ENCODE measurements at places on chromosomes 4 and X.

DNA sequence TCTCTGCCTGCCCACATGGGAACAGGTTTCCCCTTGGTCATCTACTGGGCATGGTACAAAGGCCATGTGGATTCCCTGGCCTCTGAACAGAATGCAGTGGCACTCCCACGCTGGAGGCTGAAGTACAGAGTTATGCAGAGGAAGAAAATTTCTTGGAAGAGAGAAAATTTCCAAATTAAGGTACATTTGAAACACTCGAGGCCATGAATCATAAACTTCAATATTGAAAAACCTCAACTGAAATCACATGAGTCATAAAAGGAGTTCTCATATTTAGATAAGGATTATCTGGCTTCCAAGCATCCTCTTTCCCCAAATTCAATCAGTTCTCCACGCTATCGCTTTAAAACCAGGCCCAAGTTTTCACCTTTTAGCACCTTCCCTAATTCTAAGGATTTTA, 28.1 kb upstream of the TXK start:
- DNase-seq = no peak

GRCh38 chrX:69305333-69306062, 140.2 kb upstream of the PJA1 start:
- DNase-seq = no peak

DNA sequence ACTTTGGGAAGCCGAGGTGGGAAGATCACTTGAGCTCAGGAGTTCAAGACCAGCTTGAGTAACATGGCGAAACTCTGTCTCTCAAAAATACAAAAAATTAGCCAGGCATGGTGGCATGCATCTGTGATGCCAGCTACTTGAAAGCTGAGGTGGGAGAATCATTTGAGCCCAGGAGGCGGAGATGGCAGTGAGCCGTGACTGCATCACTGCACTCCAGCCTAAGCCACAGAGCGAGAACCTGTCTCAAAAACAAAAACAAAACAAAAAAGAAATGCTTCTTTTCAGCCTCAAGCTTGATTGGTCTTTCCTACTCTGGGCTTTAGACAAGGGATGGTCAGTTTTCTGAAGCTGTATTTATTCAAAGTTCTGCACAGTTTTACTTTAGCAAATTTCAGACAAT, 15.8 kb upstream of the DHRSX start:
- no peak for DNase-seq

DNA sequence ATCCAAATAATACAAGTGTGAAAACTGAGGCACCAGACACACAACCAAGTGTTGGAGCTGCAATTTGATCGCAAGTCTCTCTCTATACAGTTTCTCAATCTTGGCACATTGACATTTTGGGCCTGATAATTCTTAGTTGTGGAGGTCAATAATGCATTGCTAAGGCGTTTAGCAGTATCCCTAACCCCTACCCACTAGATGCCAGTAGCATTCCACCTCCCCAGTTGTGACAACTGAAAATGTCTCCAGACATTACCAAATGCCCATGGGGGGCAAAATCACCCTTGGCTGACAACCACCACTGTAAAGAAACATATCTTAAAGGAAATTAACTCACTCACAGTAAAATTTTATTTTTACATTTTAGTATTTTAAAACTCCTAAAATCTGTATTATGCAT, 4.2 kb downstream of the NR3C2 start:
- no peak for DNase-seq

DNA sequence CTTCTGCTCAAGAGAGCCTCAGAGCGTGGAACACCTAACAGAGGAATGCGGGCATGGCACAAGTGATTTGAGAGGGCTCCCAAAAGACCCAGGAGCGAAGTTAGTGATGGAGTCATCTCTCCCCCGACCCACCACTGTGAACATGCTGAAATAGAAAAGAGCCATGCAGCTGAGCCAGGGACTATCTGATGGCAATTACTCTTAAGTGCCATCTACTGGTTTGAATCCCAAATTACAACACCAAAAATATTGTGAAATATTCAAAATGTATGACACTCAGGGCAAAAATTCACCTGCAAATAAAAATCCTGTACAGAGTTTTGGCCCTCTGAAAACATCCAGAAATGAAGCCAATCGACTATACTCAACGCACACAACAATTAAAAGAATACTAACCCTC, 2038.9 kb upstream of the ADGRL3 start:
- DNase-seq = no peak

DNA sequence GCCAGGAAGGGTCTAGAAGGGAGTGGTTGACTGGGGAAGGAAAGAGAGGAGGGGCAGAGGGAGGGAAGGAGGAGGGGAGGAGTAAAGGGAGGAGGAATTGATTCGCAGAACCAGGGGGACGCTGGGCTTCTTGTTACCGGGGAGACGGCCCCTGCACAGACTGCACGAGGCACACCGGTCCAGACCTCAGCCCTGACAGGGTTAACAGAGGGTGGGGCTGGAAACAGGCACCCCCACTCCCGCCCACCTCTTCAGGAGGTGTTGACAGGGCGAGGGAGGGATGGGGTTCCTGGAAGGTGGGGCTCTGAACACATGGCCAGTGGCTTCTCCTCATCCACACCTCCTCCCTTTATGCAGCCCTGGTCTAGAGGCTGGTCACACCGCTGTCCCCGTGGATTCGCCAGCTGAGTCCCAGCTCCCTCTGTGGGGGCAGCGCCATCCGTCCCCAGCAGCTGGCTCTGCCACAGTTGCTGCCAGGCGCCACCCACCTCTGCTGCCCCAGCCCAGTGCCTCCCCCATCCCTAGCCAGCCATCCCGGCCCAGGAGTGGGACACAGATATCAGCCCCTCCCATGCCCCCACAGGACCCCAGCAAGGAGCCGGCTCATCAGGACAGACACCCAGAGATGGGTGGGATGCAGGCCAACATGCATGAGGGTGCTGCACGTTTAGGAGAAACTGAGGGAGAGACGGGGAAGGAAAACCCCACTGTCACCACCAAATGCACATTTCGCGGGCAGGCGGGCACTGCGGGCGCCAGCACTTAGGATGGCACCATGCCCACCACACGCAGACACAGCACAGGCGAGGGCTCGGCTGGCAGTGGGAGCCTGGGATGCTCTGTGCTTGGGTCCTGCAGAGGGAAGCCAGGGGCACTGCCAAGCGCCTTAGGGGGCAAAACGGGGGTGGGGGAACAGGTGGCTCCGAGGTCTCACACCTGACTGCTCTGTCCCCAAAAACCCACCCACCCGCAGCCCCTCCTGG, 87.6 kb downstream of the ABLIM2 start:
- DNase-seq = no peak

Measured in LNCaP clone FGC (cell line).